Activated naive CD4-positive, alpha-beta T cell treated with anti-CD3 and anti-CD28 coated beads, Interleukin-2, amount 50 U/mL, for 16 hours (primary cell): ENCODE measurements at places on chromosomes 6 and 20.

DNA sequence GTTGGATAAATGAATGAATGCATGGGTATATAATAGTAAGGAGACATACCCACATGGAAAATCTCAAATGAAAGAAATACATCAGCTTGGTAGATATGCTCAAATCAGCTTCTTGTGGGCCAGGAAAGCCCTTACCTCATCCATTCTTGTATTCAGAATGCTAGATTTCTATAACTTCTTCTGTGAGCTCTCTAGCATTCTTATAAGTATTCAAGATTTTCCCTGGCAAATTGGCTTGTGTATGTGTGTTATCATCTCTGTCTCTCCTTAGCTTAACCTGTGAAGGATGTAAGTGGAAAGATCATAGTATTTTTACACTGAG lies 100.8 kb downstream of the OR2B2 start:
- DNase-seq: no peak

- DNase-seq: no peak
Measured at GRCh38 chr6:87282743-87283142, 39.6 kb upstream of the SMIM8 start.

DNA sequence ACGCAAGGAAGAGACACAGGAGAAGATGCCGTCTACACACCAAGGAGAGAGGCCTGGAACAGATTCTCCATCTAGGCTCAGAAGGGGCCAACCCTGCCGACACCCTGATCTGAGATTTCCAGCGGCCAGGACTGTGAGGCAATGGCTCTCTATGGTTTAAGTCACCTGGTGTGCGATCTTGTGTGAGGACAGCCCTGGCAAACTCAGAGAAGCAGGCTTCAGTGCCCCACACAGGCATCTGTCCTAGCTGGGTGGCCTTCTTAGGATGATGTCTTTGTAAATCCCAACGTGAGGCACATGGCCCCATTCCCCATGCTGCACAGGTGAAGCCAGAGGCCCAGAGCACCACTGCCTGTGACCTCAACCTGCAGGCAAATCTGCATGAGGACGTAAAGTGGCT lies 87.6 kb upstream of the FRMD1 start:
- DNase-seq: no peak

DNA sequence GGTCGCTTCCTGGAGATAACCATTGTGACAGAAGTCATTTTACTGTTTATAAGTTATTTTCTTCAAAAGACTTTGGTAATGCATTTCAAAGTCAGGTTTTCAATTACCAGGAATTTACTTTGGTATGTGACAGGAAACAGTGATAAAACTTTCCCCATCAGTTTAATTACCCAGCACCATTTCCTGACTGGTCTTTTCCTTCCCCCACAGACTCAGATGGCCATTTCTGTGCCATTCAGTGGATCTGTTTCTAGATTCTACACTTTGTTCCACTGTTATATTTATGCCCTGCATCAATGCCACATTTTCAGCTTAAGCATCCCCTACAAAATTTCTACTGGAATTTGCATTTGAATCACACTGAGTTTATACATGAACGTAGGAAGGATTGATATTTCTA lies 16.3 kb downstream of the RRBP1 start:
- DNase-seq: no peak

- no peak for DNase-seq
Measured at GRCh38 chr20:12327205-12327604, 409.5 kb downstream of the BTBD3 start.

DNA sequence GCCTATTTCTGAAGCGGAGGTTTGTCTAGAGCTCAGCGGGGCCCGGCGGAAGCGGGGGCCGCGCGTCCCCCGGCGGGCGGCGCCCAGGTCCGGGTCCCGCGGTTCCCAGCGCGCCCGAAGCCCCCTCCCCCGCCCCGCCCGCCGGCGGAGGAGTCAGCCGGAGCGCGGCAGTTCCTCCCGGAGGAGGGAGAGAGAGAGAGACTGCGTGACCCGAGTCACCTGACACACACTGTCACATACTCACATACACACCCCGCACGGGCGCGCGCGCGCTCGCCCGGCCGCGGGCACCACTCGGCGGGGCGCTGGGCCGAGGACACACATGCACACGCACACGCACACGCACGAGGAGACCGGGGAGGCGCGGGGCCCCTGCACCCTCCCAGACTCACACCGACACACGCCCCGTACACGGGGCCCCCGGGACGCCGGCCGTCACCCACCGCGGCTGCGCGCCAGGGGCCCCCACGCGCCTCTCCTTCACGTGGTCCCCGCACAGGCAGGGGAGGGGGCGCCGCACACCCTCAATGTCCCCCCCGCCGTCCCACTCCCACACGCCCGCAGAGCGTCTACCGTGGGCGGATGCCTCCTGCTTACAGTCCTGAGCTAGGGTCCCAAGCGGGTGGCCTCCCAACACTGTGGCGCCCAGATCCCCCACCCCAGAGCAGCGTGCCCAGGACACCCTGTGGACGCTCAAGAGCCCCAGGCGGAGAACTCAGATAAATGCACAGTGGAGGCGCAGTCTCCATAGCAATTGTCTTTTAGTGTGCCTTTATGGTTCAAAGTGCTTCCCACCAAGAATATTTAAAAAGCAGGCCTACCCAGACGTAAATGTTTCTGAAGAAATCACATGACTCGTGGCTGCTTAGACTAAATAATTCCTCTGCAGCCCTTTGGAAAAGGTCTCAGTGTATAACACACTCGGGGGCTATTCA lies at the start of gene RRAGD:
Gene RRAGD, minus strand, starts transcription at position 203 of the 935 bp plus-strand sequence. CDS start 280 bp downstream, outside the sequence.
- peak; percentile 74 for DNase-seq

DNA sequence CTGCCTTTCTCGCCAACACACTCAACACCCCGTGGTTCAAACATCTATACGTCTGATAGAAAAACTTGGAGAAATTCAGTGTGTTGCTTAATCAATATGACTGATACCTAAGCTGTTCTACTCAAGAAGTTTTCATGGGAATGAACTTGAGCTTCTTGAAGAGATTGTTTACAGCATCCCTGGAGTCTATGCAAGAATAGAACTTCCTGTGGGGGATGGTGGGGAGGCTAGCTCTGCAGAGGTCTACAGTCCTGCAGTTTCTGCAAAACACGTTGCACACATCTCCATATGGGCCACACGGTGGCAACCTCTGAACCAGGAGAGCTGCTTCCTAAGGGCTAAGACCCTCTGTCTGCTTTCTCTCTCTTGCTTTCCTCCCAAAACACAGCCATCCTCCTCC lies 32.7 kb upstream of the FANCE start:
- no peak for DNase-seq

DNA sequence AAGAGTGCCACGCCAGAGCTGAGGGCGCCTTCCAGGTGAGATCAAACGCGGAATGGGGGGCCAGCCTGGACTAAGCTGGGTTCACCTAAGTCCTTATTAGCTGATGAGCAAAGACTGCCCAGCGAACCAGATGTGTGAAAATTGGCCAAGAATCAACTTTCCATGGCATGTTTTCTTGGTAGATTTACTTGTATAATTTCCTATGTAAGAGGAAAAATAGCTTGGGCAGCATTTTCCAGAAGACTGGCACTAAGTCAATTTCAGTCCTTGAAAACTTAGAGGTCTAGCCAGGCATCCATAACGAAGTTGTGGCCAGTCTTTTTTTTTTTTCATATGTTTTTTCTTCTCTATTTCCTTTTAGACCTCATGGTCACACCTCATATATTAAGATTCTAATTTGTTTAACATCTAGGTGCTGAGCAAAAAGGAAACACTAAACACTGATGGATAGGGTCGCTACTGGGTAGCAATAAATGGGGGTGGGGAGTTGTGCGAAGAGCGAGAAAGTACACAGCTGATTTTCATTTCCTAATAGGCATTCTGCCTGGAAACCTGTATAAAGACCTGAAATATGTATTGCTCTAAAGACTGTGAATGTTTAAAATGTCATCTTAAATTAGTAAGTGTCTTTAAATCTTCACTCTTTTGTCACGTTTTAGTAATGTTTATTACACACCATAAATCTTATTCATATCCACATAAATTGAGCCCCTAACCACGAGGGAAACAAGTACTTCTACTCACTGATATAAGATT lies 188.8 kb downstream of the CD83 start:
- no peak for DNase-seq

- DNase-seq: no peak
Measured at GRCh38 chr6:23418095-23418494, 707.9 kb upstream of the NRSN1 start.
